ENCODE measurements at places on chromosomes 2 and 18.

GRCh38 chr2:46831051-46831868 lies 84.3 kb downstream of the MCFD2 start:
- DNase-seq: no peak

GRCh38 chr2:75113231-75113869 lies 86.0 kb downstream of the TACR1 start:
- DNase-seq: no peak

DNA sequence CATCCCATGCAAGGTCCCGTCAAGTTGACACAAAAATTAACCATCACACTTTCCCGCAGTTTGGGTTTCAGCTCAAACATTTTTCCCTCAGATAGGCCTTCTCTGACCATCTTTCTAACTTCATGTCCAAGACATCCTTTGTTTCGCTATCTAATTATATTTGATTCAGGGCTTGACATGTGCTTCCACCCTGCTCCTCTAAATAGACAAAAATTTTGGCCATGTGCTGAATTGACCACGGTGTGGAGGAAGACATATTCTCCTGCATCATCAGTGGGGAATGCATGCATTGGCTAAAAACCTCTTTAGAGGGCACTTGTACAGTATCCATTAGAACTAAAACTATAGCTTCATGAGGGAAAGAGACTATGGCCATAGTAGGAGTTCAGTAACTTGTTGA lies 81.2 kb downstream of the PLCL1 start:
- DNase-seq: no peak

- DNase-seq: no peak
Measured at GRCh38 chr2:95530734-95531133, 46.2 kb upstream of the TRIM43B start.

GRCh38 chr18:38305961-38306360 lies 740.4 kb upstream of the CELF4 start:
- DNase-seq: no peak

DNA sequence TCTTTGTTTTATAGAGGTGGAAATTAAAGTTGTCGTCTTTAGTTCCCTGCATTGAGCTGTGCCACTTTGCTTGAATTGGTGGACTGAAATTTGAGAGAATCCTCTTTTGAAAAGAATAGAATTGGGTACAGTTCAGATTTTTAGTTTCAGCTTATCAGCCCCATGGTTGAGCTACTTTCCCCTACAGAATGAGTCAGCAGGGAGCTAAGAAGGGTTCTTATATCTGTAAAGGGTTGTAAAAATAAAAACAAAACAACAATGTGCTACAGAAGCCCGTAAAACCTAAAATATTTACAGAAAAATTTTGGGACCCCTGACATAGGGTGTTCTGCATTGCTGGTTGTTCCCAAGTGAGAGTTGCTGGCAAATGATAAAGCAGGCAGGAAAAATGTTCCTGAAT lies 12.6 kb downstream of the SLC20A1 start:
- DNase-seq: no peak

- DNase-seq: no peak
Measured at GRCh38 chr2:241501551-241501950, 6.8 kb downstream of the STK25 start.

DNA sequence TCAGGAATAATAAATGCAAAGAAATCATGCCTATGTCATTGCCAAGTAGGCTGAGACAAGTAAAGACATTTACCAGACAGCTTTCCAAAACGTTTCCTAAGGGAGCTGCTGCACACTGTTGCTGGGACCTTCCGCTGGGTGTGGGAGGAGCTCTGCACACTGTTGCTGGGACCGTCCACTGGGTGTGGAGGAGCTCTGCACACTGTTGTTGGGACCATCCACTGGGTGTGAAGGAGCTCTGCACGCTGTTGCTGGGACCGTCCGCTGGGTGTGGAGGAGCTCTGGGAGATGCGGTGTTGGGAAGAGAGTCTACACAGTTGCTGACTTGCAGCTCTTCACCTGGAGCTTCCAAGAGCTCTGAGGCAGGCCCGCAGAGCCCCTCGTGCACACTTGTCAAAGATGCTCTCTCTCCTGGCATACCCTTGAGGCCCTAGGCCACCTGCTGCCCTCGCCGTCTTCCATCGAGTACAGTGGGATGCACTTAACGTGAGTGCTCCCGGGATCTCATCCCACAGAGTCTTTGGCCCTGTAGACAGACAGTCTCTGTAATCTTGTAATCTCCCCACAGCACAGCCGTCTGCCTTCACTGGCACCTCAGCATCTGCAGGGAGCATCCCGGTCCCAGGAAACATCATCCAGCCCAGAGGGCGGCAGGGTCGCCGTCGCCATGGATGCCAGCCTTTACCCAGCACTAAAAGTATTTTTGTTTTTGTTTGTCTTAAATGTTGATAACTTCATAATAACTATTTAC lies 51.4 kb downstream of the TRAPPC12 start:
- no peak for DNase-seq

GRCh38 chr2:8750221-8750620 lies 68.4 kb downstream of the ID2 start:
- no peak for DNase-seq

DNA sequence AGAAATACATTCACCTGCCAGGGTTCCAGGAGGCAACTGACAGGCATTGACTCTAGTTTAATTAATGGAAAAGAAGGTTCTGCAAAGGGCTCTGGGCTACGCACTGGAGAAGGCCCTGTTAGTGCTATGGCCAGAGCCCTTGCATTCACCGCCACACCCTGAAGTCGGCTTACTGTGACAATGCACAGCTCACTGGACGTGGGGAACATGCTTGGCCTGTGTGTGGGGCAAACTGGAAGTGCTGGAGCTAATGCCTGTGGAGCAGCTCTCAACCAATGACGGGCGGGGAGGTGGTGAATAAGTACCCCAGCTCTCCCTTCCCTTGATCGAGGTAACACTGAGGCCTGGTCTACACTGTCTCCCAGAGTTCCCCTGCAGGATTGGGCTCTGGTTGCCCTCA lies 209.8 kb downstream of the HAUS1 start:
- DNase-seq: no peak
